NCI-H1417 treated with DMSO at 0.1 percent for 48 hours (cell line): ENCODE measurements at places on chromosomes 5 and 9.
A peak's percentile ranks its signal among the peaks of the same experiment; 100 is the strongest.

DNA sequence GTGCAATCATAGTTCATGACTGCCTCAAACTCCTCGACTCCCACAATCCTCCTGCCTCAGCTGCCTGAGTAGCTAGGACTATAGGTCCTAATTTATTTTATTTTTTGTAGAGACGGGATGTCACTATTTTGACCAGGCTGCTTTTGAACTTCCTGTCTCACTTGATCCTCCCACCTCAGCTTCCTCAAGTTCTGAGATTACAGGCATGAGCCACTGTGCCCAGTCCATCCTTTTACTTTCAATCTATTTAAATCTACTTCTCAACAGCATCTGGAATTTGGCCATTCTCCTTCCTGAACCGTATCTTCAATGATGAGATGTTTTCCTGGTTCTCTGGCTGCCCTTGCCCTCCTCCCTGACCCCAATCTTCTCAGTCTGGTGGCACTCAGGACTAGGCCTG is 12.2 kb upstream of the GRIN1 start:
- DNase-seq, result no peak

DNA sequence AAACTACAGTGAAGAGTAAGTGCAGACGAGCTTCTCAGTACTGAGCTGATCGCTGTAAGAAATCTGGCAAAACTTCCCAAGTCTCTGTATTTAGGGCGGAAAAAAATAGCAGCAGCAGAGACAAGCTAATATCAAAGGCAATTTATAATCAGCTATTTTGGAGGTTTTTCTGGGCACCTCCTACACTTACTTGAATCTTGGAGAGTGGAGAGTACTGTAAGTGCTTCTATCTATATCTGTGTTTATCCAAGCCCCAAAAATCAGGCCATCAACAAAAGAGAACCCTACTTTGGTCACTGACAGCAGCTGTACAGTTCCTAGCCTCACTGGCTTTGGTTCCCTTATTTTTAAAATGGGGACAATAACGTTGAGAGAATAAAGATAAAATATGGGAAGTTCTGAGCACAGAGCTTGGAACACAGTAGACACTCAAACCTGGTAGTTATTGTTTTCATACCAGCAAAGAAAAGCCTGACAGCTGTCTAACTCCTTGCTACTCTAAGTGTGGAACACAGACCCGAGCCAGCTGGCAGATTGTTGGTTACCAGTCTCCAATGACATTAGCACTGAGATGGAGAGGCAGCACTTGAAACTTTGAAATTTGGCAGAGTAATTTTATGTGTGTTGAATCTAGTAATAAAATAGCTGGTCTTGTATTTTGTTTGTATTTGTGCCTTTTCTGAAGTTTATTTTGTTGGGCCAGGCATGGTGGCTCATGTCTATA is 96.0 kb upstream of the SLC28A3 start:
- no peak for DNase-seq

GRCh38 chr9:34993502-34994259 is 4.1 kb downstream of the DNAJB5 start:
- DNase-seq, result no peak

DNA sequence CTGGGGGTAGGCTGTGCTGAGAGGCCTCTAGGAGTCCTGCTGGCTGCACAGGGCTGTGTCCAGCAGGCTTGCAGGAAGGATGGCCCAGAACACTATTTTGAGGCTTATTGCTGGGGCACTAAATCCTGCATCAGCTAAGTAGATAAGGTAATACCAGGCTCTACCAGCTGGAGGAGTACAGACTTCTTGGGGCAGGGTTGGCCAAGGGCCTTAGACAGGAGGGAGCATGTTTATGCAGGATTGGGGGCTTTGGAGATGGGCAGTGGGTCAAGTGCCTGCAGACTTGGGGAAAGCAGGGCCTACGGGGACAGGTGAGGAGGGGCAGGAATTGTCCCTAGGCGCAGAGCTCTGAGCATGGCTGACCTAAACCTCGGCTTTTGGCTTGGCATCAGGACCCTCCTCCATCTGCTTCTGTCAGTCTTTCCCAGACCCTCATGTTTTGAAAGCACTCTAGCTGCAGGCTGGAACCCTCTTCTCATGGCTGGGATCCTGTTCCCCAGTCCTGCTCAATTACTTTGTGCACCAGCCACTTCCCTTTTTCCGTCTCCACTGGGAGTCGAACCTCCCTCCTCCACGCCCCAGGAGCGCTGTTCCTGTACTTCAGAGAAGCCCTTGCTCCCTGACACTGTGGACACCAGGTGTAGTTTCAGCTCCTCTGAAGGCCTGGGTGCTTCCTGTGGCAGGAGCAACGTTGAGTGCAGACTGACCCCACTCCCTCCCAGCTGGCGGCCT is 61.0 kb upstream of the SPTLC1 start:
- no peak for DNase-seq

GRCh38 chr5:170405817-170406216 is 16.6 kb upstream of the KCNMB1 start:
- no peak for DNase-seq

DNA sequence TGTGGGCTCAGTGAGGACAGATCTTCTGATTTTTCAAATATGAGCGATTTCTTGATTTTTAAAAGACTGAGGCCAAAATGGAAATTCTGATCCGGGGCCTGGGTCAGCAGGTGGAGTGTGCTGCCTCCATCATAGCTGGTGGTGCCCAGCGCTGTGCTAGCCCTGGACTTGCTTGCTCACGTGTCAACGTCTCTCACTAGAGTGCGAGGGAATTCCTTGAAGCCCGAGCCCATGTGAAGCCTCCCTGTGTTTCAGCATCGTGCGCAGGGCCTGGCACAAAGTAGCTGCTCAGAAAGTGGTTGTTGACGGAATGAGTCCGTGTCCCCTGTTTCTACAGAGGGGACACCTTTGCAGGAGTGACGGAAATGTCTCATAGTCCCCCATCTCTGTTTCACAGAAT is 50.5 kb downstream of the RGS3 start:
- no peak for DNase-seq

- no peak for DNase-seq
These were observed 479.5 kb upstream of the TNC start for GRCh38 chr9:115597330-115597895.

- DNase-seq, result no peak
These were observed 134.7 kb upstream of the SV2C start for GRCh38 chr5:75948438-75948837.

GRCh38 chr5:125834438-125835115 is 588.6 kb upstream of the GRAMD2B start:
- no peak for DNase-seq

GRCh38 chr9:87564111-87564510 is 66.4 kb downstream of the DAPK1 start:
- no peak for DNase-seq

- no peak for DNase-seq
These were observed 227.3 kb upstream of the TBCA start for GRCh38 chr5:78003450-78003849.

DNA sequence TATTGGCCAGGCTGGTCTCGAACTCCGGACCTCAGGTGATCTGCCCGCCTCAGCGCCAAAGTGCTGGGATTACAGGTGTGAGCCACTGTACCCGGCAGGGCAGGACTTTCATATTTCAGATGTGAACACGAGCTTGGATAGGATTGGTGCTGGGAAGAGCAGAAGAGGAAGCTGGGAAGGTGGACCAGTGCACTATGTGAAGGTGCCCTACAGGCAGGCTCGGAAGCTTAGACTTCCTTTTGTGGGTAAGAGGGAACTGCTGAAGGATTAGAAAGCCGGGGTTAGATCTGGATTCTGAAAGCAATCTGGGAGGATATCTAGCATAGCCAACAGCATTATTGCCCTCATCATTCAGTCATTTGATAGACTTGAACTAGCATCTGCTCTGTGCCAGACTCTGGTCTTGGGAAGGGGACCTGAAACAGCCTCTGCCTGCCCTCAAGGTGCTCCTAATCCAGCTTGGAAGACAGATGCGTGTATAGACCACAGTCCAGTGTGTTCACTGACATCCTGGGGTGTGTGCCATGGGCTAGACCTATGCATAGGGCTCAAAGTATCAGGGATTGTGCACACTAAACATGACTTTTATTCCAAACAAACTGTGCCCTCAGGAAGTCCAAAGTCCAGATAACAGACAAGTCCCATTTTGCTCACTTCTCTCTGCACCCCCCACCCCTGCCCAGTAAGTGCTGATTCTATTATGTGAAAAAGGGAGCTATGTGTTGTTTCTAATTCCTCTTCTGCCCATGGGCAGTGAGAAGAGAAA is 637 bp downstream of the CBY3 start:
- DNase-seq, result no peak

DNA sequence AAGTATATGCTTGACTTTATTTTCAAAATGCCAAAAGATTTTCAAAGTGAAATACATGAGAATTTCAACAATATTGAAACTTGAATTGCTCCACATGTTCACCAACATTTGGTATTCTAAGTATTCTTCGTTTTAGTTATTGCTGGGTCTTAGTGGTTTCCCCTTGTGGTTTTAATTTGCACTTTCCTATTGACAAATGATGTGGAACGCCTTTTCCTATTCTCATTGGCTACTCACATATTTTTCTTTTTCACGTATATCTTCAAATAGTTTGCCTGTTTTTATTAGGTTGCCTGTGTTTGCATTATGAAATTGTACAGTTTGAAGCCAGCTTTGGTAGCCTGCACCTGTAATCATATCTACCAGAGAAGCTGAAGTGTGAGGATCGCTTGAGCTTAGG is 405.7 kb upstream of the IRX2 start:
- DNase-seq, result no peak

DNA sequence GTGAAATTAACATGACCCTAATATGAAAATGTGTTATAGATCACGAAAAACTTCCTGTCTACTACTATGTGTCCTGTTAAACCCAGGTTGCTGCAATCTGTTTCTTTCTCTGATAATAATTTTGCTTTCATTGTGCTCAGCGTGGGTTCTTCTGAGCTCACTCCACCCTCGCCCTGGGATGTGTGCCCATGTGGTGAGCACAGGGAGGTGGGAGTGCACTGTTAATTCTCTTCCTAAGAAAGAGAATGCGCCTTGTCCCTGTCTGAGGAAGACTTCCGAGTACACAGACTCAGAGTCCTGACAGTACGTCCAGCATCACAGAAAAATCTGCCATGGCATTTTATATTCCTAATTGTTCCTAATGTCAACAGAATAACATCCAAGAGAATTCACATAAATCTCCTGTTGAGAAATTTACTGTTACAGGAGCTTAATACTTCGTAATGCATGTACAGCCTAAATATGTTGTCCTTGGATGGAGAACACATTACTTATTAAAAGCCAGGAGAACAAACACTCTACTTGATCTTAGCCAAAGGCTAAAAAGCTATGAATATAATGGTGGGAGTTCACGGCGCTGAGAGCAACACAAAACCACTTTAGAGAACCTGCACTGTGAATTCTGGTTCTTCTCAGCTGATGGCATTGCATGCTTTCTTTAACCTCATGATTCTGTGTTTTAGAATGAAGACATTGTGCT is 102.6 kb downstream of the PDE4D start:
- DNase-seq, result no peak

- DNase-seq, result no peak
These were observed 74.3 kb upstream of the SPEF2 start for GRCh38 chr5:35543408-35543807.

DNA sequence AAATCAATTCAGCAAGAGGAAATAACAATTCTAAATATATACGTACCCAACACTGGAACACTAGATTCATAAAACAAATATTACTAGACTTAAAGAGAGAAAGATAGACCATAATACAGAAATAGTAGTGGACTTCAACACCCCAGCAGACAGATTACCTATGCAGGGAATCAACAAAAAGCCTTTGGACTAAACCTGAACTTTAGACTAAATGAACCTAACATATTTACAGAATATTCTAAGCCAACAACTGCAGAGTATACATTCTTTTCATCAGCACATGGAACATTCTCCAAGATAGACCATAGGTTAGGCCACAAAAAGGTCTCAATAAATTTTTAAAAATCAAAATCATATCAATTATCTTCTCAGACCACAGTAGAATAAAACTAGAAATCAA is 32.9 kb upstream of the BARX1 start:
- DNase-seq, result no peak

- no peak for DNase-seq
These were observed 7.0 kb downstream of the NSMF start for GRCh38 chr9:137452006-137452760.

DNA sequence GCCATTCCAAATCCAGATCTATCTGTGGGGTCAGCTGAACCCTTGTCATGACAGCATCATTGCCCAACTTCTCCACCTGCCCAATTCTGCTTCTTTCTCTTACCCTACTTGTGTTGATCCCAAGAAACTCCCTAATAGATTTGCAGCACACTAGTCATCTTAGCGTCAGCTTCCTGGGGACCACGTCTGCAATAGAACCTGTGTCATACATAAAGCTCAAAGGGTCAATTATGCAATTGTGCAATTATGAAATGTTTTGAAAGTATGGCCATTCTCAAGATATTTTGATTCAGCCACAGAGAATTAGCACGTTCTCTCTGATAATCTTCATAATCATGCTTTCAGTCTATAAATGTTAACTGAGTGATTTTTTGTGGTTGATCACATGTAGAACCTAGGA is 87.4 kb upstream of the PAPPA start:
- DNase-seq, result no peak

- peak; percentile 98 for DNase-seq
These were observed at the start of gene LHX2 for GRCh38 chr9:124011460-124012301. Gene LHX2 (plus strand): TSS chr9:124011768. CDS start chr9:124012349, 581 bp downstream.

GRCh38 chr5:59089767-59090166 is 506.9 kb downstream of the RAB3C start:
- DNase-seq, result no peak

- no peak for DNase-seq
These were observed 39.4 kb downstream of the TNFAIP8 start for GRCh38 chr5:119395080-119395836.

GRCh38 chr9:95648225-95648624 is 131.5 kb upstream of the PTCH1 start:
- no peak for DNase-seq

- no peak for DNase-seq
These were observed 227.5 kb downstream of the PBX3 start for GRCh38 chr9:125974705-125975104.

GRCh38 chr5:135654761-135655467 is 76.1 kb upstream of the CXCL14 start:
- DNase-seq, result no peak

DNA sequence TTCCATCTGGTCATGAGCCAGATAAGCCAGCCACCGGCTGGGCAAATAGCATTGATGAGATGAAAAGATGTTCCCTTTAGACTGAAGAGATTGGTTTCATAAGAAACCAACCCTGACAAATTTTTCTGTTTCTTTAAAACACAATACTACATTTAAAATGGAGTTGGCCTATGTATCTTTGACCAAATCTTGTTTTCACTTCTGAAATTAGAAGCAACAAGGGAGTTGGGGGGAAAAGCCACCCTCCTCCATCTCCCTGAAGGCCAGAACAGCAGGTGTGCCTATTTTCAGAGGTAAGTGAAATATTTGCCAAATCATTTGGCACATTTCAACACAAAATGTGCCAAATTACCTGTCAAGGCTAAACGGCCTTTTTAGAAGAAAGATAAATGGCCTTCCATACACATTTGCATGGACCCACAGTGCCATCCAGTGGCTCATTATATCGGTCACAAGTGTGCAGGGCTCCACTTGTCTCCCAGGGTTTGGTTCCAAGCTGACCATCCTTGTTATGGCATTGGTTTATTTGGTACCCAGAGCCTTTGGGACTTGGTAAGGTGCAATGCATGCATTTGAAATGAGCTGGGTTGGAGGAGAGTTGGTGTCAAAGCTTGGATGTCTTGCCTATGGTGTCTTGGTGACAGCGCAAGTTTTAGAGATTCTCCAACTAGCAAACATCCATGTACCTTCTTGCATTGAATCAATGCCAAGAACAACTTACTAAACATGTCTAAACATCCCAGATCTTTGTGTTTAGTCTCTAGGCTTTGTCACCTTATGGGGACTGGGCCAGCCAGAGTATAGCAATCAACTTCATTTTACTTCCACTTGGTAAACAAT is 372.0 kb upstream of the KIF2A start:
- DNase-seq, result peak; percentile 2
